Neural progenitor cell (in vitro differentiated cells): ENCODE measurements at places on chromosomes 11 and 22.

DNA sequence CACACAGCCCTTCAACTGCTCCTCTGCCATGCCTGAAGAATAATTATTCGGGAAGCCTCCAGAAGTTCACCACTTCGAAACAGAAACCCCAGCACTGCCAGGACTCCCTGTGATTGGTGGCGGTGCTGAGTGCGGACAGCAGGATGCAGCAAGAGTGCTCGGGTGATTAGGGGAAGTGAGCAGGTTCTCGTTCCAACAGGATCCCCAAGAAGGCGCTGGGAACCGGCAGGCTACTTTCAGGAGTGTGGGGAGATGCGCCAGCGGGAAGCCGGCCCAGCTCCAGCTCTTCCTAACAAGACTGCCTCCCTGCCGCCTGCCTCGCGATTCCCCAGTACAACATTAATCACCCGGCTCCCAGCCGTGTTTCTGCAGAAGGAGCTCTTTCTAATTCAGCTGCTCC is 630.2 kb downstream of the BRD1 start:
- DNase-seq: peak; percentile 48

GRCh38 chr22:44454113-44454769 is 43.8 kb downstream of the RTL6 start:
- no peak for DNase-seq

GRCh38 chr11:30316237-30316636 is 6.7 kb upstream of the ARL14EP start:
- no peak for DNase-seq

DNA sequence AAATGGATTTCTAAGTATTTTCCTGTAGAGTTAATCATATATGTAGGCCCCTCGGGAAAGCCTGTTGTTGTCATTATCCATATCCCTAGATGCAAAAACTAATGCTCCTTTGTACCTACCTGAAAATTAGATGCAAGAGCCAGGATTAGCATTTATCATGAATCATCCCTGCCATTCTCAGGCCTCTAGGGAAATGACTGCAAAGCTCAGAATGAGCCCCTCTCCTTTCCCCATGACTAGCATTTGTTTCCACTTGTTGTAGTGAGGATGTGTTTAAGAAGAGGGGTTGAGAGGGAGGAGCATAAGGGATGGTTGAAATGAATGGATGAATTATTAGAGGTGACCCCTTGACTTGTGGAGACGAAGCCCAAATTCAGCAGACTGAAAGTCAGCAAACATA is 537.9 kb downstream of the NTM start:
- DNase-seq: no peak

GRCh38 chr11:720017-720641 is 14.1 kb downstream of the EPS8L2 start:
- DNase-seq: no peak

GRCh38 chr11:78853521-78853920 is 278.9 kb upstream of the NARS2 start:
- DNase-seq: no peak

GRCh38 chr11:116693593-116694348 is 79.0 kb downstream of the BUD13 start:
- DNase-seq: no peak

DNA sequence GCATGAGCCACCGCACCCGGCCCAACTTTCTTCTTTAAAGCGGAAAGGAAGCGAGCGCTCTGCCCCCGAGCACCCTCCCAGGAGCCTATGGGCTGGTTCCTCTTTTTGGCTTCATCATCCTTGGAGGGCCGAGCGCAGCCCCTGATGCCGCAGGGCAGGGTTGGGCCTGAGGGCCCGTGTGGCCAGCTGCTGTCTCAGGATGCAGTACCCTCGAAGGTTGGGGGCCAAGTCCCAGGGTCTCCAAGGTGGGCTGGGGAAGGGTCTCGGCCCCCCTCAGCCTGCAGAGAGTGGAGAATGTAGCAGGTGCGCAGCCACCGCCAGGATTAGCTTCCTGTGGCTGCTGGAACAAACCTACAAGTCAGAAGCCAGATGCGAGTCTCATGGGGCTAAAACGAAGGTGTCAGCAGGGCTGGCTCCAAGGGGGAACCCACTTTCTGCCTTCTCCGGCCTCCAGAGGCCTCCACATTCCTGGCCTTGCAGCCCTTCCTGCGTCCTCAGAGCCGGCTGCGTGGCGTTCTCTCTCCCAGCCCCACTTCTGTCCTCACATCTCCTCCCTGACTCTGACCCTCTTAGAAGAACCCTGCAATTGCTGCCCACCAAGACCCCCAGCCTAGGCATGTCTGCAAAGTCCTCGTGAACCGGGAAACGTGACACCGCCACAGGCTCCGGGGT is 2.9 kb downstream of the PANX2 start:
- no peak for DNase-seq

DNA sequence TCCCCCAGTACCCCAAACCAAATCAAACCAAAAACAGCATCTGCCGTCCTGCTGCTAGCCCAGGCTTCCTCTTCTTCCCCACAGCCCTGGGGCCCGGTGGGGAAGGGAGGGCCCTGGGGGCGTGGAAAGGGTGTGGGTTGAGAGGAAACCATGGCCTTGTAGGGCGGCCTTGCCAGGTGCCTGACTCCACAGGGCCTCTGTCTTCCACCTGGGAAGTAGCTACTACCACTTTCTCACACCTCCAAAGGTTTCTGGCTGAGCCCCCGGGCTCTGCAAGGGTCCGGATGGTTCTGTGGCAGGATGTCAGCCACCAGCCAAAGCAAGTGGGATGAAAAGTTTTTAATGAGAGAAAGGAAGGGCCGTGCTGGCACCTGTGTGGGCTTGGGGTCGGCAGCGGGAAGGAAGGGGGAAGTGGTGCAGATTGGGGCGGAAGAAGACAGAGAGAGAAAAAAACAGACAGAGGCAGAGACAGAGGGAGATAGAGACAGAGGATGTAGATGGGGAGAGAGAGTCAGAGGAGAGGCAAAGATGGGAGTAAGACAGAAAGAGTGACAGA is 10.5 kb downstream of the TPST2 start:
- no peak for DNase-seq

DNA sequence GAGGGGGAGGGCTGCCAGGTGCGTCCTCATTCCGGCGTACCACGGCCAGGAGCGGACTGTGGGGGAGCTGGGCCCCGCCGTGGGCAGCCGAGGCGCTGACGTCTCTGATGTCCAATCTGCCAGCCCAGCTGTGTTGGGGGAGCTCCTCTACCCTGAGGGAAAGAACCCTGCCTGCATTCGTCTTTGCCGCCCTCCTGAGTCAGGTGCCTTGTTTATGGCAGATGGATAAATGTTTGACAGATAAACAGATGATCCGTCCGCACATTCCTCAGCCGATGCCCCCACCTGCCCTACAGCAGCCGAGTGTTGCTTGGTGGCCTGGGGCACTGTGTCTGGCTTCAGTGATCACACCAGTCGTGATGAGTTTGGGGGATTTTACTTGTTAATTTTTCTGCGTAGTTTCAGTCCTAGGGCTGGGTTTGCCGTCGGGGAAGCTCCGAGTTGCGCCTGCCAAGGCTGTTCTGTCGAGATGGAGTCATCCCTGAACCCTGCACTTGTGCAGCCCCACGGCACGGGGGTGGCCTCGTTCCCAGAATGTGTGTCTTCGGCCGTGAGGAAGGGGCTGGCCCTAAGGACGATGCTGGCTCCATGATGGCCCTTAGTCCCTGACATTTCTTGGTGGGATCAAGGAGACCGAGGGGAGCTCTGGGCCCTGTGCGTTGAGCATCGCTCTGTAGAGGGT is 1083.9 kb downstream of the BRD1 start:
- no peak for DNase-seq

- DNase-seq: no peak
Observed at GRCh38 chr11:130840679-130841078, 75.6 kb downstream of the SNX19 start.

GRCh38 chr11:581752-582151 is 5.5 kb downstream of the PHRF1 start:
- no peak for DNase-seq

DNA sequence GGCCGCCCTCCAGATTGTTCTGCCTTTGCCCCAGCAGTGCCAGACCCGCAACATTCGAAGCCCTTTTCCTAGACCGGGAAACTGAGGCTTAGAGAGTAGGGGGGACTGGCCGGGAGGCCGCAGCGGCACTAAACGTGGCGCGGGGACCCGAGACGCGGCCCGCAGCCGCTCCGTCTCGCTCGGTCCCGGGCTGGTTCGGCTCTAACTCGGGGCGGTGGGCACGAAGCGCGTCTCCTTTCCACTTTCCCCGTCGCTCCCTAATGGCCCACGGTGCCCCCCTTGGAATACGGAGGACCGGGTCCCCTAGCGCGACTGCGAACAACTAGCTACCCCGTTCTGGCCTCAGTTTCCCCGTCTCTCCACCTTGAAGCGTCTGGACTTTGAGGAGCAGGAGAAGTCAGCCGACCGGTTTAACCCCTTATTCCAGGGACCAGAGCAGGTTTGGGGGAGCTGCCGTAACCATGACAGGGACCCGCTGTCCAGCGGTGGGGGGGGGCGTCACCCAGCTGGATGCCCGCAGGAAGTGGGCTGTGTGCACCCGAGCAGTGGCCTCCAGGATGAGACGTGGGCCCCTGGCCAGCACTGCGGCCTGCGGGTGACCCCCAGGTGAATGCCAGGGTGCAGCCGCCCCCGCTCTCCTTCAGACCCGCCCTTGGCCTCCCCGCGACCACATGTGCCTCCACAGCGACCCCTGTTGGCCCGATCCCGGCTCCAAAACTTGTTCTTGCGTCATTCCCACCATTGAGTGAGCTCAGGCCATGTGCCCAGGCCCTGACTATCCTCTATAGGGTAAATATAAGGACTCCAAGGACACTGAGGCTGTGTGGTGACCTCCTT is 1.1 kb downstream of the CDC42EP1 start:
- DNase-seq: peak; percentile 87

GRCh38 chr22:36433318-36434231 is 45.8 kb upstream of the MYH9 start:
- DNase-seq: no peak

- DNase-seq: no peak
Observed at GRCh38 chr11:12602421-12602820, 71.8 kb upstream of the TEAD1 start.
